ENCODE measurements at places on chromosomes 12 and 14.

GRCh38 chr14:34180869-34181268 is 230.0 kb upstream of the EGLN3 start:
- no peak for DNase-seq

DNA sequence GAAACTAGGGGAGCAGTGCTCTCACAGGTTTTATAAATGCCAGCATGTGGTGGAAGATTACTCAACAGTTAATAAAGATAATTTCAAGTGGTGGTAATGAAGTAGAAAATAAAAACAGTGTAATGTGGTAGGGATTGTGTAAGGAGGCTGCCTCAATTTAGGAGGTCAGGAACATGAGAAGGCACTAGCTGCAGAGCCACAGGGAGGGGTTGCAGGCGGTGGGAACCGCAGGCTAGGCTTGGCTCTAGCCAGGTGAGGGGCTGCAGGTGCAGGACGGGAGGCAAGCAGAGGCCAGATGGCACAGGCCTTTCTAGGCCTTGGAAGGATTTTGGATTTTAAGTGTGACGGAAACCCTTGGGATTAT is 768 bp downstream of the METTL25 start:
- DNase-seq: no peak

DNA sequence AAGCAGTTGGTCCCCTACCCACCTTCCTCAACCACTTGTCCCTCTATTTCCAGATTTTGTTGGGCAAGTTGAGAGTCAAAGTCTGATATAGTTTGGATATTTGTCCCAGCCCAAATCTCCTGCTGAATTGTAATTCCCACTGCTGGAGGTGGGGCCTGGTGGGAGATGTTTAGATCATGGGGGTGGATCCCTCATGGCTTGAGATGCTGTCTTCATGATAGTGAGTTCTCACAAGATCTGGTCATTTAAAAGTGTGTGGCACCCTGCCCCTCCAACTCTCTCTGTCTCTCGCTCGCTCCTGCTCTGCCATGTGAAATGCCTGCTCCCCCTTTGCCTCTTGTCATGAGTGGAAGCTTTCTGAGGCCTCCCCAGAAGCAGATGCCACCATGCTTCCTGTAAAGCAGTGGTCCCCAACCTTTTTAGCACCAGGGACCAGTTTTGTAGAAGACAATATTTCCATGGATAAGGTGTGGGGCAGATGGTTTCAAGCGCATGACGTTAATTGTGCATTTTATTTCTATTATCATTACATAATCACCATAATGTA is 37.3 kb upstream of the BCL11B start:
- no peak for DNase-seq

DNA sequence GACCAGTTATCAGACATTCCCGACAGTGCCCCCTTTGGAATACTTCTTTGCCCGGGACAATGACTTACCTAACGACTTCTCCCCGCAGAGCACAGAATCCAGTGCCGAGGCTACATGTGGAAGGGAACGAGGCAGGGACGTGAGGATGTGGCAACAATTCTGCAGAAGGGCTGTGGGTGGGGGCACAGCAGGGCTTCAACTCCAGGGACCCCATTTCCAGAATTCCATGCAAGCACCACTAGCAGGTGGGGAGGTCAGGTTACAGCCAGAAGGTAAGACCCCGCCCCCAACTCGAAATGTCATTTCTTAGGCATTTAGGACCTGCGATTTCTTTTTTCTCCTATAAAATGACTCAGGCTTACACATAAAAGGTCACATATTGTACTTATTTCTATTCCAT is 207.9 kb downstream of the TMEM132C start:
- DNase-seq: no peak

DNA sequence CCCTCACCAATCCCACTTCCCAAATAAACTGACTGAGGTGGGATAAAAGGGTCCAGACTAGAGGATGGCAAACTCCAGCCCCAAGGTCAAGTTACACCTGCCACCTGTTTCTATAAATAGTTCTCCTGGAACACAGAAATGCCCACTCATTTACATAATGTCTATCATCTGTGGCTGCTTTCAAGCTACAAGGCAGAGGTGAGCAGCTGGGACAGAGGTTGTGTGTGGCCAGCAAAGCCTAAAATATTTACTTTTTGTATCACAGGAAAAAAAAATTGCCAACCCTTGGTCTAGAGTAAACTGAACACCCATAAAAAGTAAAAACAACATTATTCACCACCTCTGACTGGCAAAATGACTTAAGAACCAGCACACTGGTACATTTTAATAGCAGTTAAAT is 269.4 kb downstream of the RGS6 start:
- DNase-seq: no peak
